ENCODE measurements at places on chromosomes 6 and 20. TPM values are rescaled to one million over a fixed set of nuclear protein-coding genes. Genes with fewer than 3 reads are reported as not detected.

FAM209B gene
- total RNA-seq: not detected

CNPY3 gene
- total RNA-seq: 35.7 TPM

C6orf62 gene
- 52.4 TPM for total RNA-seq

SLC13A3 gene
- 6.9 TPM for total RNA-seq

LTA gene
- not detected for total RNA-seq

POFUT1 gene
- 24.8 TPM for total RNA-seq

CHRNA4 gene
- total RNA-seq: 4.6 TPM

Measured in right lobe of liver (tissue), 6 donors.